Activated CD4-positive, alpha-beta memory T cell treated with anti-CD3 and anti-CD28 coated beads for 36 hours (primary cell): ENCODE measurements at places on chromosomes 2 and 18.

- no peaks in the 10 kb centered on the region for H3K36me3 ChIP-seq
- no peak overlapping the region for H3K27ac ChIP-seq
- H3K27me3 ChIP-seq = no peaks in the 10 kb centered on the region
- H3K4me3 ChIP-seq = no peak overlapping the region
- no peak for DNase-seq
- H3K4me1 ChIP-seq = no peaks in the 10 kb centered on the region
Observed at GRCh38 chr18:32909798-32910561, 137.2 kb upstream of the KLHL14 start.

DNA sequence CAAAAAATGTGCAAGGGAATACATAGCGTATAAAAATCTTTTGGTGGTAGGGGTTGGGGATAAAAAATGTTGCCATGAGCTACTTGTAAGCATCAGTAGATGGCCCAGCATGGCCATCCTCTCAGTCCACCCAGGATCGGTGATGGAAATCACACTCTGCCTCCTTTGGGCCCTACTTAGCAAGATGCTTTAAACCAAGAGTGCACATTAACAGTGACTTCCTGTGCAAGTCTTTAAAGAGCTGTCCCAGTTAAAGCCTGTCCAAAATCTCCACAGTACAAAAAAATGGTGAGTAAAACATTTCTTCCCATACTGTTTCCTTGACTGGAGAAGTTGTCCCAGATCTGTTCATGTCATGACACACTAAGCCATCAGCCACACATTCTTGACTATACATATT, 18.0 kb downstream of the ANKRD44 start:
- H3K4me1 ChIP-seq = peaks cover 87% of the 10 kb centered on the region
- peak overlapping the region; percentile 74 for H3K4me3 ChIP-seq
- no peaks in the 10 kb centered on the region for H3K27me3 ChIP-seq

DNA sequence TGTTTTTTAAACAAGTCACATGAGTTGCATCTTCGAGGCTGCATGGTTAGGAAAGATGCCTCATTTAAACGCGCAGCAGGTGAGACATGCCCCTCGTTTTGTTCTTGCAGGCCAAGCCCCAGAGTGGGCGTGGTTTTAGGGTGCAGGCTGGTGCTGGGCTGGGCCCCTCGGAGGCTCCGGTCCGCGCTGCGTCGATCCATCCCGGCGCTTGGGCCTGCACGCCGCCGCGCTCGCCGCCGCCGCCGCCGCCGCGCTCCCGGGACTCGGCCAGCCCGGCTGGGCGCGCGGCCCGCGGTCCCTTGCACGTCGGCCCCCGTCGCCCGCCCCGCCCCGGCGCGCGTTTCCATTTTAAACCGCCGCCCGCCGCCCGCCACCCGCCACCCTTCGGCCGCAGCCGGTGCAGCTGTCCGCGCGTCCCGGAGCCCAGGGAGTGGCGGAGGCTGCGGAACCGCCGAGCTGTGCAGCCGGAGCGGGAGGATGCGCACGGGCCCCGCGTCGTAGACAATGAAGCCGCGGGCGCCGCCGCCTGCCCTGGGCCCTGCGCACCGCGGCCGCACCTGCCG, 175.5 kb downstream of the AGAP1 start:
- H3K27me3 ChIP-seq = peaks cover 48% of the 10 kb centered on the region
- DNase-seq = peak; percentile 41
- H3K36me3 ChIP-seq = no peaks in the 10 kb centered on the region

GRCh38 chr2:44168681-44169154, at the start of gene PPM1B:
PPM1B (plus strand) TSS chr2:44168875; CDS start chr2:44201200, 32,325 bp downstream.
- H3K27ac ChIP-seq = peak within 1 kb of the TSS; percentile 99
- peaks cover 5% of the 10 kb centered on the region for H3K36me3 ChIP-seq
- peak; percentile 100 for DNase-seq
- H3K4me1 ChIP-seq = peaks cover 39% of the 10 kb centered on the region
- no peaks in the 10 kb centered on the region for H3K27me3 ChIP-seq
- H3K4me3 ChIP-seq = peak within 1 kb of the TSS; percentile 88

- H3K4me1 ChIP-seq = peaks cover 20% of the 10 kb centered on the region
- DNase-seq = no peak
- no peaks in the 10 kb centered on the region for H3K27me3 ChIP-seq
Observed at GRCh38 chr2:24791452-24791851, 1.7 kb downstream of the PTRHD1 start.

- no peaks in the 10 kb centered on the region for H3K27me3 ChIP-seq
- no peak for DNase-seq
- no peak overlapping the region for H3K27ac ChIP-seq
- H3K36me3 ChIP-seq = peaks cover 2% of the 10 kb centered on the region
- no peak overlapping the region for H3K4me3 ChIP-seq
Observed at GRCh38 chr2:138602166-138602460, 100.5 kb downstream of the SPOPL start.

DNA sequence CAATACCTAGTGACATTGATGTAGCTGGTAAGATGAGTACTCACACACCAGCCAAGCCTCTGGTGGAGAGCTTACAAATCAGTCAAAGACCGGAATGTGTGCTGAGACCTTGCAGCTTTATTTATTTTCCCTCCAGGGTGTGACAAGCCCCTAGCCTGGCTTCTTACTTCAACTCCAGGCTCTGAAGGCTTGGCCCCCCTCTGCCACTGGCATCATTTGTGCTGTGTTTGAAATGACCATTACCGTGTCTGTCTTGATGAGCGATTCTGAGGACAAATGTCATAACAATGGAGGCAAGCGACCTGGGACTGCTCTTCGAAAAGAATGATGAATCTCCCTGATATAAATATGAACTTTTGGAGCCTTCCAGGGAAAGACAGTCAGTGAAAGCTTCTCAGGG, 749.9 kb upstream of the HS6ST1 start:
- H3K4me3 ChIP-seq = no peak overlapping the region
- no peaks in the 10 kb centered on the region for H3K4me1 ChIP-seq
- H3K36me3 ChIP-seq = no peaks in the 10 kb centered on the region
- H3K27ac ChIP-seq = no peak overlapping the region
- DNase-seq = no peak

GRCh38 chr18:45522371-45522770, 92.9 kb upstream of the SLC14A2 start:
- H3K27ac ChIP-seq = no peak overlapping the region
- no peaks in the 10 kb centered on the region for H3K27me3 ChIP-seq
- no peak for DNase-seq
- no peaks in the 10 kb centered on the region for H3K36me3 ChIP-seq
- H3K4me3 ChIP-seq = no peak overlapping the region

DNA sequence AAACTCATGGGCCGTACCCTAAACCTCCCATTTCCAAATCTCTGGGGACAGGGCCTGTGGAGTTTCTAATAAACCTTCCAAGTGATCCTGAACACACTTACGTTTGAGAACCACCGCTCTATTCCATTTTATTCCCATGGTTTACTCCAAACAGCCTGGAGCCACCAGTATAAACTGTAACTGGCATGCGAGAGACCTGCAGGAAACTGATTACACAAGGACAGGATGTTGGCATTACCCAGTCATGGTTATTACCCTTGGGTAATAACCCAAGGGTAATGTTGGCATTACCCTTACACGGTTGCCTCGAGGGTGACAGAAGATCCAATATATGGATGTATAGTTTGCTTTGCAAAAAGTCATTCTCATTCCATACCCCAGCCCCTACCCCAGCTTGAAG, 37.0 kb upstream of the YPEL5 start:
- no peaks in the 10 kb centered on the region for H3K4me1 ChIP-seq
- H3K4me3 ChIP-seq = no peak overlapping the region
- no peaks in the 10 kb centered on the region for H3K36me3 ChIP-seq
- no peak for DNase-seq

DNA sequence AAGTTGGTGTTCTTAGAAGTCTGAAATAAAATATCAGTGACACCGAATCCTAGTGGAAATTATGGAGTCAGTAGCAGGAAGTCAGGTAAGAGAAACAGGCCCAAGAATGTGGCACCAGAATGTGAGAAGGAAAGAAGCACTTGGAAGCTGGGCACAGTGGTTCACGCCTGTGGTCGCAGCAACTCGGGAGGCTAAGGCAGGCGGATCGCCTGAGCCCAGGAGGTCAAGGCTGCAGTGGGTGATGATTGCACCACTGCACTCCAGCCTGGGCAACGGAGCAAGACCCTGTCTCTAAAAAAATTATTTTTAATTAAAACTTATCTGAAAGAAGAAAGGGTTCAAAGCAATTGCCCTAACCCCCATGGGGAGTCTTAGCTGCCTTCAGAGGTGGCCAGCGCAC, 268.3 kb upstream of the SALL3 start:
- H3K4me1 ChIP-seq = no peaks in the 10 kb centered on the region
- H3K4me3 ChIP-seq = no peak overlapping the region
- peaks cover 1% of the 10 kb centered on the region for H3K27me3 ChIP-seq
- H3K27ac ChIP-seq = no peak overlapping the region
- no peak for DNase-seq
- no peaks in the 10 kb centered on the region for H3K36me3 ChIP-seq

DNA sequence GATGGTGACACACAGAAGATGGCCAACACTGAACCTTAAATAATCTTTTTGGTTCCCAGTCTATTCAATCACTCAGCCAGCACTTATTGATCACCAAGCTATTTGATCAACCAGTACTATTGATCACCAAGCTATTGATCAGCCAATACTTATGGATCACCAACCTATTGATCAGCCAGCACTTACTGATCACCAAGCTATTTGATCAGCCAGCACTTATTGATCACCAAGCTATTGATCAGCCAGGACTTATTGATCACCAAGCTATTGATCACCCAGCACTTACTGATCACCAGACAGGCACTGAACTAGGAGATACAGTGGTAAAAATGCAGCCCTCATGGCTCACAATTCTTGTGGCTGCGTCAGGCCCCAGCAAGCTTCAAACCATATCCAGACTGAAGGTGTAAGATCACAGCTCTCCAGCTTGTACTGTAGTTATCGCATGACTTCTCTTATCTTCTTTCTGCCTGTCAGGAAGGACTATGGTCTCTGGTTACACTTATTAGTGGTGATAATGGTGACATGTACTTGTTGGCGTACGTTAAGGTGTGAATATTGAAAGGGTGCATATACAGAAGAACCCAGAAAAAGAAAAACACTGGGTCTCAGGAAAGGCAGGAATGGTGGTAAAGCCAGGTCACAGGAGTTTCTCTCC, 18.4 kb upstream of the B3GNT2 start:
- no peak for DNase-seq
- no peaks in the 10 kb centered on the region for H3K4me1 ChIP-seq
- H3K36me3 ChIP-seq = no peaks in the 10 kb centered on the region
- no peak overlapping the region for H3K4me3 ChIP-seq

DNA sequence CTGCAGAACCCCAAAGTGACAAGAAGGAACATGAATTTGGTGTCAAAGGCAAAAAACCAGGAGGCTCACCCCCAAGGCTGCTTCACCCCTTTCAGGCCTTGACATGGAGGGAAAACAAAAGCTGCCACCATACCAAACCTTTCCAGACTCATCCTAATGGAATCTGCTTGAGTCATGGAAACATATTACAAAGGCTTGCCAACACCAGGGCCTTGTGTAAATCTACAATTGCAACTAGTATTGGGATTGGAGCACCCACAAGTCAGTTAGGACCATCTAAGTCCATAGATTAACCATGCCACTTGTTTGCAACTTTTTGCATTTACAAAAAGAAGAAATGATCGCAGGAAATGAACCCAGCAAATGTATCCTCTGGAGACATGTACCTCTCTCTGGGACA, 297.6 kb downstream of the CDCA7 start:
- H3K27me3 ChIP-seq = peaks cover 6% of the 10 kb centered on the region
- no peaks in the 10 kb centered on the region for H3K4me1 ChIP-seq
- no peaks in the 10 kb centered on the region for H3K36me3 ChIP-seq
- H3K4me3 ChIP-seq = no peak overlapping the region
- DNase-seq = no peak
- no peak overlapping the region for H3K27ac ChIP-seq

- H3K4me3 ChIP-seq = no peak overlapping the region
- no peak for DNase-seq
- no peaks in the 10 kb centered on the region for H3K27me3 ChIP-seq
- H3K36me3 ChIP-seq = no peaks in the 10 kb centered on the region
Observed at GRCh38 chr2:40394031-40394430, 57.9 kb downstream of the SLC8A1 start.

- H3K36me3 ChIP-seq = no peaks in the 10 kb centered on the region
- H3K27me3 ChIP-seq = peaks cover 7% of the 10 kb centered on the region
- no peak overlapping the region for H3K4me3 ChIP-seq
- H3K4me1 ChIP-seq = no peaks in the 10 kb centered on the region
- DNase-seq = no peak
Observed at GRCh38 chr2:29767606-29768335, 153.6 kb downstream of the ALK start.

DNA sequence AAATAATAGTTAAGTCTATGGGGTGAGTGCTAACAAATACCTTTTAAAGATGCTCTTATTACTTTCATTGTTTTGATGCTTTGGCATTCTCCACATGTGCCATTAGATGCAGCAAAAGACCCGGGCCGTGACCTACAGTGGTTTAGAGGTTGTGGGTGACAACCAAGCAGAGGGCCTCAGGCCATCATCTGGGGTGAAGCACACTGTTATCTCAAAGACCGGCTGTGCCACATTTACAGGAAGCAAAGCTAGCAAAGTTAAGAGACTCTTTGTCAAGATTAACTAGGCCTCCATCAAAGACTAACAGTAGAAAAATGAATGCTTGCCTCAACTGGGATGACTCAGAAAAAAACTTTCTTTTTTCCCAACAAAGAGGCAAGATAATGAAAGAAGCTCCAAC, 695.3 kb downstream of the SATB2 start:
- H3K27me3 ChIP-seq = no peaks in the 10 kb centered on the region
- H3K4me1 ChIP-seq = no peaks in the 10 kb centered on the region
- no peak overlapping the region for H3K27ac ChIP-seq
- DNase-seq = no peak
- H3K36me3 ChIP-seq = no peaks in the 10 kb centered on the region

- H3K4me3 ChIP-seq = no peak overlapping the region
- H3K27ac ChIP-seq = no peak overlapping the region
- DNase-seq = no peak
- peaks cover 23% of the 10 kb centered on the region for H3K36me3 ChIP-seq
- peaks cover 17% of the 10 kb centered on the region for H3K27me3 ChIP-seq
Observed at GRCh38 chr2:172193331-172194089, 90.8 kb upstream of the DLX2 start.

DNA sequence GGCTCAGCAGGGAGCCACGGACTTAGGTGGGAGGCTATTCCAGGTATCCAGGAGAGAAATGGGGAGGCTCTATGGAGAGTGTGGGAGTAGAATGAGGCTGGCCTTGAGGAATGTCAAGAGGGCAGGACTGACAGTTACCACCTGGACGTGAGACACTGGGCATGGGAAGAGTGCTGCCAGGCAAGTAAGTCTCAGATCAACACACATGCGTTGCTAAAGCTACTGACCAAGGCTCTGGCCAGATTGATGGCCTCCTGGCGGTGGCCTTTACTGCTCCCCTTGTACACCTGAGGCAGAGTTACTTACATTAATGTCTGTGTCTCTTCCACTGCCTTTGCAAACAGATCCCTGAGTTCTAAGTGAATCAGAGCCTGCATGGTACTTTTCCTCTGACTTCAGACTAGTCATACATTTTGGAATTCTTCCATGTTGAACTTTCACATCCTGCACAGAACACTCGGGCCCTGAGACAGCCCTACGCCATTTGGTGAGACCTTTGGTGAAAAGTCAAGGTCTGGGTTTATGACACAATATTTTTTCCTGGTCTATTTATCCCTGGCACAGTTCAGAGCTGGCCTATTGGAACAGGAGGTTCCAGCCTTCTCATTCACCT, 398.8 kb upstream of the TRIB2 start:
- DNase-seq = no peak
- peaks cover 5% of the 10 kb centered on the region for H3K4me1 ChIP-seq
- no peak overlapping the region for H3K4me3 ChIP-seq

GRCh38 chr18:79106084-79106483, 36.9 kb downstream of the ATP9B start:
- H3K4me3 ChIP-seq = no peak overlapping the region
- peaks cover 7% of the 10 kb centered on the region for H3K36me3 ChIP-seq
- H3K4me1 ChIP-seq = peaks cover 33% of the 10 kb centered on the region
- DNase-seq = no peak
- H3K27ac ChIP-seq = no peak overlapping the region
- H3K27me3 ChIP-seq = no peaks in the 10 kb centered on the region
